ENCODE measurements at places on chromosomes 2 and 18.

DNA sequence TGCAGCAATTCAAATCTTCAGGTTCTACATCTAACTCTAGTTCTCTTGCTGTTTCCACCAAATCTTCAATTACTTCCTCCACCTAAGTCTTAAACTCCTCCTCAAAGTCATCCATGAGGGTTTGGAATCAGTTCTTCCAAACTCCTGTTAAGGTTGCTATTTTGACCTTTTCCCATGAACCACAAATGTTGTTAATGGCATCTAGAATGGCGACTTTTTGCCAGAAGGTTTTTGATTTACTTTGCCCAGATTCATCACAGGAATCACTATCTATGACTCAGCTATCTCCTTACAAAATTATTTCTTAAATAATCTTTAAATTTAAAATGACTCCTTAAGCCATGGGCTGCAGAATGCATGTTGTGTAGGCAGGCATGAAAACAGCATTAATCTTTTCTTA, 368.9 kb upstream of the TNP1 start:
- no peak for DNase-seq

DNA sequence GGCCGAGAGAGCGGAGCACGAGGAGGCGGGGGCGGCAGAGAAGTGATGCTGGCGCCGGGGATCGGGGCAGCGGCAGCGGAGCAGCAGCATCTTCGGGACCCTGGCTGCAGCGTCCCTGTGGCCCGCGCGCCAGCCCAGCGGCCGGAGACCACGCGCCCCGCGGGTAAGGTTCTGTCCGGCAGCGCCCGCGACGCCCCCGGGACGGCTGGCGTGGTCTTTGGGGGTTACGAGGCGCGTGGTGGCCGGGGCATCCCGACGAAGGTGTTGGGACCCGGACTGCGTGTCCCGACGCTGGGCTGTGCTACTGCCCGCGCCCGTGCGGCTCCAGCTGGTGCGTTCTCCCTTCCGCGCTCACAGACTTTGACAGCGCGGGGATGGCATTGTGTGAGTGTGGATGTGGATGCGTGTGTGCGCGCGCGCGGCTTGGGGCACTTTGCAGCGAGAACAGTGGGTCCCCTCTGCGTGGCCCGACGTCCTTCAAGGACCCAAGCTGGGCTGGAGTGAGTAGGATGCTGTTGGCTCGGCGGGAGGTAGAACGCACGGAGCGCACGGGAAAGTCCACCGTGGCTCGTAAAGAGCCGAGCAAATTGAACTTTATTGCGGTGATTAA, 405.0 kb downstream of the XIRP2 start:
- DNase-seq = no peak

GRCh38 chr2:7210712-7211111, 293.5 kb downstream of the RNF144A start:
- no peak for DNase-seq

DNA sequence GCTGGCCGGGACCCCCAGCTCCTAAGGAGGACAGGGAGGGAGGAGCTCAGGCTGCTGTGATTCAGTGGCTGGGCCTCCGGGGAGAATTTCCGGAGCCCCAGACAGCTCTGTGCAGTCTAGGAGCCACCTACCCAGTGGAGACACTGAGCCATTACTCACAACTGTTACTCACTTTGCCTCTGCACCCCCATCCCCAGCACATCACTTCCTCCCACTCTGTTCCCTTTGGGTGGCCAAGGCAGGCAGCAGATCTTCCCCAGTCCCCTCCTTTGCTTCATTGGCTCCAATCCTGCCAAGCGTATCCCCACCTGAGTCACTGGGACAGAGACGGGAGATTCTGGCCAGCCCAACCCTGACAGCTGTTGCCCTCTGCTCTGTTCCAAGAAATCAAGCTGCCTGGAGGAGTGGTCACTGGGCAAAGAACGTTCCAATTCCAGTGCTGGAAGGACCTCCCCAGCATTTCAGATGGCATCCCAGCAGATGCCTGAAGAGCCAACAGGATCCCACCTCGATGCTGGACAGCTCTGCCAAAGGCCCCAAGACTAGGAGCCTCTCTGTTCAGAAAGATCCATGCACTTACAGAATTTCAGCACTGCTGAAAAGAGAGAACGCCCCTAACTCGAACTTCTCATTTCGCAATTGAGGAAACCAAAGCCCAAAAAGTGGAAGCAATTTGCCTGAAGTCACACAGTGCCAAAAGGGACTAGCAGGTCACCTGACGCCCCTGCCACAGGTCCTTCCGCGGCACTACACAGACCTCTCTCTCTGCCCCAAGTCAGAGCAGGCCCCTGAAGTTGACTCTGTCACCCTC, 68.3 kb downstream of the TNS1 start:
- no peak for DNase-seq

GRCh38 chr2:30894498-30895119, 87.4 kb upstream of the CAPN13 start:
- no peak for DNase-seq

DNA sequence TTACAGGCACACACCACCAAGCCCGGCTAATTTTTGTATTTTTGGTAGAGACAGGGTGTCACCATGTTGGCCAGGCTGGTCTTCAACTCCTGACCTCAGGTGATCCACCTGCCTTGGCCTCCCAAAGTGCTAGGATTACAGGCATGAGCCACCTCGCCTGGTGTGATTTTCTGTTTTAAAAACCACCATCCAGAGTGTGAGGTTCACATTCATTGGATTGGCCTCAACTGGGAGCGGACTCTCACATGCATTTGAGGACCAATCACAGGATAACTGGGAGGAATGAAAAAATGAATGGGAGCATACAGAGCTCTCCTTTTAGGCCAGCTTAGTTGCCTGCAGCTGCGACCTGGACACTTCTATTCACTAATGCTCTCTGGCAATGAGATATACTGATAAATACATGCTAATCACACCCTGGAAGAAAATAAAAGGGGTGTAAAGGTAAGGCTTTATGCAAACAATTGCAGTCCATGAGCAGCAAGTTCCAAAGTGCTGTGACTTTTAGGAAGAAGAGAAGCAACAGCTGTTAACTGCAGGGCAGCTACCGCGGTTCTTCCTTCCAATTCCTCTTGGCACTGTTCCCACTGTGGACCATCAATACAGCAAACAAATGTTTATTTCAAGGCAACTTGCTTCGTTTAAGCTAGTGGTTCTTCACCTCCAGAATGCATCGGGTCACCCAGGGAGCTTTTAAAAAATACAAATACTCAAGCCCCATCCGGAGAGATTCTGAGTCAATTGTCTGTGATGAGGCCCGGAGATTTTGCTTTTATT, 49.5 kb upstream of the FZD5 start:
- no peak for DNase-seq

DNA sequence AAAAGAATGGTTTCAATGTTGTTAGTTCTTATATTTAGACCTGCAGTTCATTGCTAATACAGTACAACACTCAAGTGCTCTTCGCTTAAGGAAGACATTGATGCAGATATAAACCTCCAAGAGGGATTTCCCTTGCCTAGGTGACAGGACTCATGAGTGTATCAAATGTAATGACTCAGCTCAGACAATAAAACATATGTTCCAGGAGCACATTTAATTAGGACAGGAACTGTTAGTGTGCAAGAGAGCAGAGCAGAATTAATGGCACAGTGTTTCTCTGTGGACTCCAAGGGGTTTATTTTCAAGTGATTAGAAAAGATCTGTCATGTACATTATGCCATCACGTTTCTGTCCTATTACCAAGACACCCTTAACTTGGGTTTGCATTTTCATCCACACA, 375.0 kb downstream of the LRRTM4 start:
- no peak for DNase-seq

DNA sequence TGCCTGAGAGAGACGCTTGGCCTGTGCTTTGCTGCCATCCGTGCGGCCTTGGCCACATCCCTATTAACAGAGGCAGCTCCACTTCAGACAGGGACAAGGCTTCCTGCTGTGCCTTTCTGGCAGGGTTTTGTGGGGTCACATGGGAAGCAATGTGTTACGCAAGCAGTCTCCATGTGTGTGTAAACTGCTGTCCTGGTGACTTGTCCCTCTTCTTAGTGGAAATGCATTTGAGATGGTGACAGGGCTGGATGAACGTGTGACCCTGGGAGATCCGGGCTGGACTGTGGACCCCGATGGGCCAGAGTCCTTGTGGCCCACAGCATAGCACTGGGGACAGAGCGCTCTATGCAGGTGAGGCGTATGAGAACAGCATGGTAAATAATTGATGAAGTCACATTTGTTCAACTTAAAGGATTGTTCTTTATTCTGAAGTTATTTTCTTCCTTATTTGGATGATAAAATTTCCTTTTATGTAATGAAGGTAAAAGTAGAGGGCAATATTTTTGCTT, 23.2 kb downstream of the ASB1 start:
- DNase-seq = no peak

DNA sequence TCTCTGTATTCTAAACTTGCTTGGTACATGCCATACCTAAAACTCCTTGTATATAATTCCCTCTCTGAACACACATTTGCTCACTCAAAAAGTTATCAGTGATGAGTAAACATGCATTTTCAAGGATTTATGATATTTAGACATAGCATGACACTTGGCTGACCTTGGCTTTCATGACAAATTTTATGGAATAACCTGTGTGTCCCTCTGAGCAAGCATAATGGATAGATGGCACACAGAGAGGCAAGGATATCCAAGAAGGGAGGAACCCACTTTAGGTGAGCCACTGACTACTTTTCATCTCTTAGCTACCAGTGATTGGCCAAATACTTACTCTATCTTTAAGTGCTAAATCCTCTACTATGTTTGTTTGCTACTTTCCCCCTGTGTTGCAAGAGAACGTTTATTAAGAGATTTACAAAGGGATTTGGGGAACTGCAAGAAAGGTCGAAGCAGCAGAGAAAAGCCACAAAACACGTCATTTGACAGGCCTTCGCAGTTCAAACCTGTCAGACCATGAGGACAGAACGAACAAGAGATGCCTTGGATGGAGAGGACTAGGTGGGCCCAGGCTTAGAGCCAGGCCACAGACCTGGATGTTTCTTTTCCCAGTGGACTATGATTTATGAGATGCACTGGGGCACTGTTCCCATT, 379.9 kb downstream of the NBAS start:
- no peak for DNase-seq

DNA sequence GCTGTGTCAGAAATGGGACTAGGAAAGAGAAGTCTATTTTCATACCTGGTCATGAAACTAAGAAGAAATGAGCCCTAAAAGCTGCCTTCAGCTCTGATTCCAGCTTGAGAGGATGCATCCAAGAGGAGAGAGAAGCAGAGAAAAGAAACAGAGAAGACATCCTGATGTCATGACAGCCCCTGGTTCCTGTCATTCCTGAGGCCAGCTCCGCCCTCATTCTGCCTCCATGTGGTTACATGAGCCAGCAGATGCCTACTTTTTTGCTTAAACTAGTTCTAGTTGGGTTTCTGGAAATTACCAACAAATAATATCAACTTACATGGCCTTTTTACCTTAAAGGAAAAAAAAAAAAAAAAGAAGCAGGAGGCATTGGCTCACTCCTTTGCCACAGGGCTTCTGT, 14.1 kb upstream of the ACKR3 start:
- no peak for DNase-seq

- no peak for DNase-seq
Measured at GRCh38 chr2:96591494-96591893, 46.6 kb downstream of the KANSL3 start.

GRCh38 chr2:208099682-208100470, 24.4 kb downstream of the CRYGD start:
- no peak for DNase-seq

DNA sequence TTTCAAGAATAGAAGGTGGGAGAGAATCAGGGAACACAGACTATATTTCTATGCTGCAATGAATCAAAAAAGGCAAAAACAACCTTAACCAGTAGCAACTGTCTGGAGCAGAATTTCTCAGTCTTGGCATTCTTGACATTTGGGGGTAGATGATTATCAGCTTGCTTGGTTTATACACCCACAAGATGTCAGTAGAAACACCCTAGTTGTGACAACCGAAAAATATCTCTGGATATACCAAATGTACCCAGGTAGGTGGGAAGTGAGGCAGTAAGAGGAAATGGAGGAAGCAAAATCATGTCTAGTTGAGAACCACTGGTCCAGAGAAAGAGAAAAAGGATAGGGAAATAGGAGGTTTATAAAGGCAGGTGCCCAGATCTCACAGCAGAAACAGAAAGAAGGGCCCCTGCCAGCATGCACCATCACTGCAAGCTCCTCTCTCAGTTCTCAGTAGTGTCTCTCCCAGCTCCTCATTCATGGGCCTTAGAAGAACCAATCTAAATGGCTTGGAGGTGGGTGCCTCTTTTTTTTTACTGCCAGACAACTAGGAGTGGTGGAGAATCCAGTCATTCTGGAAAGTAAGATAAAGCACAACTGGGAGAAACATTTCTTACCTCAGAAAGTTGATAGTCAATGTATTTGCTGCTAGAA, 50.4 kb downstream of the MBD2 start:
- no peak for DNase-seq

GRCh38 chr2:141027221-141027620, 1103.6 kb downstream of the LRP1B start:
- no peak for DNase-seq

- DNase-seq = no peak
Measured at GRCh38 chr2:98886066-98886554, 49.9 kb downstream of the CRACDL start.

DNA sequence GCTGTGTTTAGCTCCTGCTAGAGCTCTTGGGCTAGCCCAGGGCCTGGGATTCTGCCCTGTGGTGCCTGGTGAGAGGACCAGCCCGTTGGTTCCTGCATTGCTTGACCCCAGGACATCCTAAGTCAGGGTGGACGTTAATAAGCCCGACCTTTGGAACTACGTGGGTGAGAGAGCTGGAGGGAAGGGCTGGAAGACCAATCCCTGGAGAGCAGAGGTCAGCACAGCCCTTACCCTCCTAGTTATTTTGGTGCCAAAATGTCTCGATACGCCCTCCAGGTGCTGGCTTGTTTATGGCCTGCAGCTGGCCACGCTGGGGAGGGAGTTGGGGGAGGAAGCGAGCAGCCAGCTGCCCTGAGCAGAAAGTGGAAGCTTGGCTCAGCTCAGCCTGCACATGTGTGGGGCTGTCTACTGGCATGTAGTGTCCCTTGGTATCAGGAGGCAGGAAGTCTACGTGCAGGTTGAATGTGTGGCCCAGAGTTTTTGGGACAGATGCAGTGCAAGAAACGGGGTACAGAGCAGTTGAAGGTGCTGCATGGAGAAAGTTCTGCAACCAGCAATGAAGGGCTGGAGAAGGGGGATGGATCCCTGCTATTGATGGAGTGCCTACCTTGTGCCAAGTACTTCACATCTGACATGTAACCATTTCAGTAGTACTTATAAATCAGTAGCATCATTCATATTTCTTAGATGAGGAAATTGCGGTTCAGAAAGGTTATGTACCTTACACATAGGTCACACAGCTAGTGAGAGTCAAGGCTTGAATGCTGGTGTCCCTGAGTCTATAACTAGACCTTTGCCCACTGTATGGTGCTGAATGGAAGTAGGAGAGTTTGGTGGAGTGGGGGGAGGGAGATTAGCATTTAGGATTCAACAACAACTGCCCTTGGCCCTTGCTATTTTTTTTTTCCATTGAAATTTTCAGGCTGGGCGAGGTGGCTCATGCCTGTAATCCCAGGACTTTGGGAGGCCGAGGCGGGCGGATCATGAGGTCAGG, 5.0 kb upstream of the DGKD start:
- no peak for DNase-seq

- no peak for DNase-seq
Measured at GRCh38 chr2:169105476-169105875, 36.1 kb downstream of the DHRS9 start.

- no peak for DNase-seq
Measured at GRCh38 chr2:113978524-113979190, 88.8 kb downstream of the ACTR3 start.

- DNase-seq = no peak
Measured at GRCh38 chr2:241576293-241576654, 17.7 kb downstream of the BOK start.

Measured in stimulated activated CD4-positive, alpha-beta T cell treated with anti-CD3 and anti-CD28 coated beads, Interleukin-2, amount 100 ng/mL, for 24 hours (primary cell).